ENCODE measurements at places on chromosomes 5 and 9. TPM values are rescaled to one million over a fixed set of nuclear protein-coding genes. Genes with fewer than 3 reads are reported as not detected.

Gene GPR151
- total RNA-seq: not detected

Gene OR13C5
- total RNA-seq: not detected

Gene FSTL4
- not detected for total RNA-seq

Gene BASP1
- total RNA-seq: 77.5 TPM

Gene ADAMTSL1
- total RNA-seq: 134 TPM

Gene SCGB3A2
- total RNA-seq: not detected

Gene NR2F1-AS1
- 3.1 TPM for total RNA-seq

Gene QRFP
- not detected for total RNA-seq

Gene GARIN3
- not detected for total RNA-seq

Gene FAXDC2
- 3.1 TPM for total RNA-seq

Gene IFNB1
- total RNA-seq: not detected

Gene NREP
- total RNA-seq: 38.2 TPM

Gene SGCD
- total RNA-seq: 1.6 TPM

Gene NRG2
- total RNA-seq: 1.1 TPM

Gene FCN2
- not detected for total RNA-seq

Gene ZNF883
- total RNA-seq: 2.0 TPM

Gene DNM1
- total RNA-seq: 45.6 TPM

Gene HAPLN1
- not detected for total RNA-seq

Gene SPINK1
- not detected for total RNA-seq

Gene IL13
- under 0.01 TPM for total RNA-seq

Gene ADAMTS2
- 39.7 TPM for total RNA-seq

Gene SLC6A7
- total RNA-seq: not detected

Gene PCDHAC2
- total RNA-seq: under 0.01 TPM

Gene NAA35
- total RNA-seq: 18.7 TPM

Gene CDC20B
- not detected for total RNA-seq

Gene IGIP
- total RNA-seq: 3.7 TPM

Gene PPP3R2
- total RNA-seq: not detected

Gene AK8
- 0.73 TPM for total RNA-seq

Gene FYB1
- under 0.01 TPM for total RNA-seq

Gene CANX
- 709 TPM for total RNA-seq

Gene ITGA1
- total RNA-seq: 7.0 TPM

Gene TJP2
- total RNA-seq: 58.5 TPM

Gene PTGES
- 56.2 TPM for total RNA-seq

Gene PRUNE2
- 37.3 TPM for total RNA-seq

Gene OSTF1
- total RNA-seq: 27.6 TPM

Gene NUDT12
- 13.1 TPM for total RNA-seq

Gene PPP1R26
- total RNA-seq: 16.0 TPM

Gene GDNF
- 0.39 TPM for total RNA-seq

Gene ABO
- total RNA-seq: not detected

Gene FAM13B
- 20.1 TPM for total RNA-seq

Gene GFI1B
- not detected for total RNA-seq

Gene SH3RF2
- 0.20 TPM for total RNA-seq

Data from subcutaneous preadipocyte (primary cell).